ENCODE measurements at places on chromosomes 7 and 10. TPM values are rescaled to one million over a fixed set of nuclear protein-coding genes. Genes with fewer than 3 reads are reported as not detected.
A peak's percentile ranks its signal among the peaks of the same experiment; 100 is the strongest.

Gene AZGP1
- total RNA-seq: 0.24 TPM

GRCh38 chr7:102463841-102464576 lies 654 bp downstream of the ALKBH4 start:
- no peaks in the 10 kb centered on the region for H3K27me3 ChIP-seq
- H3K4me1 ChIP-seq: no peaks in the 10 kb centered on the region
- peaks cover 10% of the 10 kb centered on the region for H3K36me3 ChIP-seq
- H3K27ac ChIP-seq: no peak overlapping the region

DNA sequence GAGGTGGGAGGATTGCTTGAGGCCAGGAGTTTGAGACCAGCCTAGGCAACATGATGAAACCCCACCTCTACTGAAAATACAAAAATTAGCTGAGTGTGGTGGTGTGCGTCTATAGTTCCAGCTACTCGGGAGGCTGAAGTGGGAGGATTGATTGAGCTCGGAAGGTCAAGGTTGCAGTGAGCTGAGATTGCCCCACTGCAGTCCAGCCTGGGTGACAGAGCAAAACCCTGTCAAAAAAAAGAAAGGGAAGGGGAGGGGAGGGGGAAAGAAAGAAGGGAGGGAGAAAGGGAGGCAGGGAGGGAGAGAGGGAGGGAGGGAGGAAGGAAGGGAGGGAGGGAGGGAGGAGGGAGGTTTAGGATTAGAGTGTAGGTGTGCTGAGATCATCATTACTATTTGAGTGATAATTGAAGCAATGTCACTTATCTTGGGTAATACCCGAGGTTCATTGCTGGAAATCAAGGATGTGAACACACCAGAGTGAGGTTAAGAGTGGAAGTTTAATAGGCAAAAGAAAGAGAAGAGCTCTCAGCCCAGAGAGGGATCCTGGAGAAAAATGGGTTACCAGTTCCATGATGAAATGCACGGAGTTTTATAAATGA lies 27.6 kb downstream of the VCL start:
- H3K4me3 ChIP-seq: peak overlapping the region; percentile 41
- peaks cover 4% of the 10 kb centered on the region for H3K36me3 ChIP-seq
- H3K27me3 ChIP-seq: no peaks in the 10 kb centered on the region
- DNase-seq: no peak

- H3K4me1 ChIP-seq: no peaks in the 10 kb centered on the region
- peaks cover 100% of the 10 kb centered on the region for H3K27me3 ChIP-seq
- no peak overlapping the region for H3K27ac ChIP-seq
- no peaks in the 10 kb centered on the region for H3K36me3 ChIP-seq
These were observed 4.3 kb downstream of the TLX1 start for GRCh38 chr10:101135141-101136006.

DNA sequence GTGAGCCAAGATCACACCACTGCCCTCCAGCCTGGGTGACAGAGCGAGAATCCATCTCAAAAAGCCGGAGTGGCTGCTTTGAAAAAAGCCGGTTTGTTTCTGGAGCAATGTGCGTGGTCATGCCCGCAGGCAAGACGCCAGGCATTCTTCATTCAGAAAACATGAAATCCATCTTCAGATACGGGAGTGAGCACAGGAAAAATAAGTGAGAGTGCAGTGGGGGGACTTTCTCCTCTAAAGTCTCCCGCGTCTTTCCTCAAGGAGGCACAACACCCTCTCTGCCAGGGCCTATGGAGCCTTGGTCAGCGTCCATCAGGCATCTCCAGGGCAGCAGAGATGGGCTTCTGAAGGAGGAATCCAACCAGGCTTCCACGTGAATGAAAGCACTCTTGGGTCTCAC lies 62.3 kb upstream of the DGKI start:
- H3K27me3 ChIP-seq: no peaks in the 10 kb centered on the region
- H3K4me3 ChIP-seq: no peak overlapping the region
- H3K4me1 ChIP-seq: no peaks in the 10 kb centered on the region
- H3K27ac ChIP-seq: no peak overlapping the region
- H3K36me3 ChIP-seq: peaks cover 80% of the 10 kb centered on the region

DNA sequence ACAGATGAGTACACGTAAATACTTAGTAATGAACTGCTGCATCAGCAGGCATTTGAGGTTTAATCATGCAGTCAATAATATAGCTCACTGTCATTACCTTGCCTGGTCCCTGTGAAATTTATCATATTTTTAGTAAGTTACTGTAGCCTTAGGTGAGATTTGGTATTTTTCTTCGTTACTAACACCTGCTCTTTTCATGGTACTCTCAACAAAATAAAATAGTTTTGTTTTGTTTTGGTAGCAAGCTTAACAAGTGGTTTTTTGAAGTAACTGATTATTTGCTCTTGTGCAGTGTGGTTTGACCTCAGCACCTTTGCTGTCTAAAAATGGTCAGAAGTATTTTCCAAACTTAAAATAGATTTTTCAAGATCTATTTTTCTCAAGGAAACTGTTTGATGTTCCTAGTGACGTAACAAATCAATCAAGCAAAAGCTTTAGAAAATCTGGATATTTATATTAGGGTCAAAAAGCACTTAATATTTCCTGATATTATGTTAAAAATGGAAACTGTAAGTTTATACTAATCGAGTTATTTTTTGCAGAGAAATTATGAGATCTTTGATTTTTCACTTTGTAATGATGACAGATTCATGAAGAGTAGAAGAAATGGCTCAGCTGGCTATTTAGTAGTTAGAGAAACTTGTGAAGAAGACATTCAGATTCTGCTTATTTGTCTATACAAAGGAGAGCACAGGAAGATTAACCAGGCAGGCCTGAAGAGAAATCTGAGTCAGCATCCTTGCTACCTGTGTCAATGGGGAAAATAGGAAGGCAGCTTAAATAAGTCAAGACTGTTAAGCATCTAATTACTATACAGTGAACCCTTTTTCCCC lies 21.0 kb upstream of the RPA3 start:
- DNase-seq: no peak
- H3K27me3 ChIP-seq: no peaks in the 10 kb centered on the region
- H3K4me3 ChIP-seq: no peak overlapping the region
- H3K36me3 ChIP-seq: no peaks in the 10 kb centered on the region

GRCh38 chr7:17307558-17307957 lies 9.1 kb downstream of the AHR start:
- DNase-seq: no peak
- H3K36me3 ChIP-seq: no peaks in the 10 kb centered on the region

GRCh38 chr10:6227346-6227745 lies 24.6 kb downstream of the PFKFB3 start:
- H3K4me3 ChIP-seq: no peak overlapping the region
- DNase-seq: no peak
- H3K27me3 ChIP-seq: no peaks in the 10 kb centered on the region
- H3K4me1 ChIP-seq: no peaks in the 10 kb centered on the region

DNA sequence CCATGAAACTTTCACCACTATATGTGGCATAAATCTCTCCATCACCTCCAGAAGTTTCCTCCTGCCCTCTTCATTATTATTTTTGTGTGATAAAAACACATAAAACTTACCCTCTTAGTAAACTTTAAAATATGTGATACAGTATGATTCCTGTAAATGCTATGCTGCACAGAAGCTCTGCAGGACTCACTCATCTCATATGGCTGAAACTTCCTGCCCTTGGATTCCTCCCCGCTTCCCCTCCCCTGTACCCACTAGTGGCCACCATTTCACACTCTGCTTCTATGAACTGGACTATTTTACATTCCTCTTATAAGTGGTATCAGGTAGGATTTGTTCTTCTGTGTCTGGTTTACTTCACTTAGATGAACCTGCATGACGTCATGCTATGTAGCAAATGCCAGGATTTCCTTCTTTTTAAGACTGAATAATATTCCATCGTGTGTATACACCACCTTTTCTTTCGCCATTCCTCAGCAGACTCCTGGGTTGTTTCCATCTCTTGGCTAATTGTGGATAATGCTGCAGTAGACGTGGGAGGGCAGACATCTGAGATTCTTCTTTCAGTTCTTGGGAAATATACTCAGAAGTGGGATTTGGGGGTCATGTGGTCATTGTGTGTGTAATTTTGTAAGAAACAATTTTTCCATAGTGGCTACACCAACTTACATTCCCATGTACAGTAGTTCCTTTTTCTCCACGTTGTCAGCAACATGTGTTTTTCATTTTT lies 335.2 kb downstream of the SDK1 start:
- no peak for DNase-seq
- H3K27ac ChIP-seq: no peak overlapping the region
- no peaks in the 10 kb centered on the region for H3K27me3 ChIP-seq
- H3K4me3 ChIP-seq: no peak overlapping the region

DNA sequence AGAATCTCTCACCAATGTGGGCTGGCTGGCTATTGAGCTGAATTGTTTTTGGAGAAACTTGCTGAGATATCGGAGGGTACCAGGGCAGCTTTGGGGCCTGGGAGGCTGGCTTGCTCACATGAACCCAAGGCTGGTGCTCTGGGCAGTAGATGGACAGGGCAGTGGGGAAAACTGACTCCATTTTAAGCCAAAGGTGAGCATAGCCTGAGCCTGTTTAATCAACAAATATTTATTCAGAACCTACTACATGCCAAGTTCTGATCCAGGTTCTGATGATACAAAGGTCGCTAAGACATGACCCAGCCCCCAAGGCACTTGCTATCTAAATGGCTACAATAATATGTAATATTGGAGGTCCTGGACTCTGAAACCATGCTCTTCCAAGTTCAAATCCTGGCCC lies 86.6 kb downstream of the BUB3 start:
- H3K4me1 ChIP-seq: peaks cover 3% of the 10 kb centered on the region
- H3K27ac ChIP-seq: no peak overlapping the region
- DNase-seq: no peak
- no peaks in the 10 kb centered on the region for H3K27me3 ChIP-seq
- H3K36me3 ChIP-seq: no peaks in the 10 kb centered on the region
- no peak overlapping the region for H3K4me3 ChIP-seq

DNA sequence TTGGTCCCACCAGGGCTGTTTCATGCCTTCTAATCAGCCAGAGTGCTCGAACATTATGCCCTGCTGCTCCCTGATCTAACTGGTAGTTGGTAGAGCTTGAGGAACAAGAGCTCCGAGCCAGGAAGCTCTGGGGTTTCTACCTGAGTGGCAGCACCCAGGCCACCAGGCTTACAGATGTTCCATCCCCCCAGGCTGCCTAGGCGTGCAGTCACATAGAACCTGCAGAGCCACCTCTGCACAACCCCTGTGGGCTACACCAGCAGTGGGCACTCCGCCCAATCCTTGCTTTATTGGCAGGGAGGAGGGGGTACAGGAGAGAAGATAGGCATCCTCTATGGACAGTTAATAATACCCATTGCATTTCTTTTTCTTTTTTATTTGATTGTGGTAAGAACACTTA lies 21.8 kb downstream of the MAP3K8 start:
- H3K27ac ChIP-seq: no peak overlapping the region
- H3K36me3 ChIP-seq: peaks cover 12% of the 10 kb centered on the region
- no peaks in the 10 kb centered on the region for H3K27me3 ChIP-seq
- no peak overlapping the region for H3K4me3 ChIP-seq
- H3K4me1 ChIP-seq: peaks cover 7% of the 10 kb centered on the region

Gene MBL2
- not detected for total RNA-seq

DNA sequence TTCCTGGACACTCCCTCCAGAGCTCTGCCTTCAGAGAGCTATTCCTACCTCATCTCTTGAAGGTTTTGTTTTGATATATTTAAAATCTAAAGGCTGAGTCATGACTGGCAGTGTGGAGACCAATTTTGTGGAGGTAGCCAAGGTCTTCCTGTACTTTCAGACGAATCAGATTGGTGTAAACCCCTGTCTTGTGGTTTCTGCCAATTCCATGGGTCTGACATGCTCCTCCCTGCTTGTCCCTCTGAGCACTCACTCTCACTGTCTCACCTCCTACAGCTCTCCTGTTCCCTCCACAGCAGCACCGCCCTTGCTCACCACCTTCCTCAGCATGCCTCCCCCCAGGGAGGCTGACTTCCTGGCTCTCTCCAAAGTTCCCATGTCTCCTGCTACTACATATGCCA lies 179.8 kb downstream of the NPSR1 start:
- 0 out of 2 replicates have a peak, but pooled peaks cover under 1% of the 10 kb centered on the region for H3K36me3 ChIP-seq
- 0 out of 2 replicates have a peak, but pooled peaks cover 3% of the 10 kb centered on the region for H3K4me1 ChIP-seq
- H3K27ac ChIP-seq: no peak overlapping the region
- H3K4me3 ChIP-seq: no peak overlapping the region

GRCh38 chr7:28818996-28819395 lies 139.1 kb downstream of the TRIL start:
- H3K27ac ChIP-seq: no peak overlapping the region
- DNase-seq: no peak
- H3K4me1 ChIP-seq: no peaks in the 10 kb centered on the region

DNA sequence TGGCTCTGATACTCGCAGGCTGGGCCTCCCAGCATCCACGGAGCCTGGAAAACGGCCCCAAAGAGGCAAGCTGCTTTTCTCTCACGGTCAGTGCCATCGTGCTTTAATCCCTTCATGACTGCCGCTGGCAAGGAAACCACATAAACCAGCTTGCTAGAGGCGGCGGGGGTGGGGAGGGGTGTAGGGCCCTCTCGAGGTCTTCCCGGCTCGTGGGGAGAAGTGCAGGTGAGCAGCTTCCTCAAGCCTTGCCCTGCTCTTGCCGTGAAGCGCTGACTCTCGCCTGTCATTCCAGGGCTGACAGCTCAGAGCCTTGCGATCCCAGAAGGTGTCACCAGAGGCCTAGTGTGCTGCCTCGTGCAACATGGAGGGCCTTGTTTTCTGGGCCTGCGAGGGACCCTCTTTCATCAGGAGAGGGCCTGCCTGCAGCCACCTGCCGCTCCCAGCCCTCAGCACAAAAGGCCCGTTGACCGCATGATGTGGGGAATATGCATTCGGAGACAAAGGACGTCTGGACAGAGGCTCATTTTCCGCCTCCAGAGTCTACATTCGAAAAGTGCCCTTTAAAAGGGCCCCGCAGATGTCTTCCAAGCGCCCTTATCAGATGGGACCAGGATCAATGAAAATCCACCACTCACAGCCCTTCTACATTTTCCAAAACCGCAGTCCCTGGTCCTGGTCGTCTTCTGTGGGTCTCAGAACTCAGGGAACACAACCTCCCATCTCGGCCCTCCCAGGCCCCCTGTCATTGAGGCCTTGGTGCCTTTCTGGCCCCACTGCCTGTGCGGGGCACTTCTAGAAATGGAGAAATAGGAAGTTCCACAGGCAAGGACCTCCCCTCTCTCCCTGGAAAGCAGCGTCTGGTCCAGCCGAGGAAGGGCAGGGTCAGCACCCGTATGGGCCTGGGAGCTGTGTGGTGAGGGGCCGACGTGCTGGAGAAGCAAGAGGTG lies 58.7 kb downstream of the ZRANB1 start:
- H3K4me3 ChIP-seq: no peak overlapping the region
- H3K36me3 ChIP-seq: peaks cover 74% of the 10 kb centered on the region
- no peaks in the 10 kb centered on the region for H3K4me1 ChIP-seq

Gene TMEM270
- not detected for total RNA-seq

DNA sequence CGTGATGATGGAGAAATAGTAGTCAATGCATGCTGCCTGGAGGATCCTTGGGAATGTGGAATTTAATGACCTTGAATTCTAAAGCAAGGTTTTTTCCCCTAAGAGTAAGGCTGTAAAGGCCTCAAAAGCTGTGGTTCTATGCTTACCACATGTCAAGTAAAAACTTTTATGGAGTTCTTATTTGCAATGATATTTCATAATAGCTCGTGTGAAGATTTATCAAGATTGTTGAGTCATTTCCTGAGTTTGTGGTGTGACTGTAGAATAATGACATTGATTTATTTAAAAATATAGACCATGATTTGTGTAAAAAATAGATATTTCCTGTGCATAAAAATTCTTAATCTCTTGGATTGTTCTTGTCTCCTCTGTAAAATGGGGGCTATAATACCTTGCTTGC lies 67.5 kb upstream of the SORCS1 start:
- DNase-seq: no peak
- no peak overlapping the region for H3K27ac ChIP-seq
- H3K4me3 ChIP-seq: no peak overlapping the region

- peaks cover 16% of the 10 kb centered on the region for H3K36me3 ChIP-seq
- no peaks in the 10 kb centered on the region for H3K27me3 ChIP-seq
- H3K4me3 ChIP-seq: peak overlapping the region; percentile 92
These were observed 1.5 kb downstream of the LZTS2 start for GRCh38 chr10:101000915-101001658.

GRCh38 chr7:1965579-1966294 lies 267.0 kb downstream of the MAD1L1 start:
- no peaks in the 10 kb centered on the region for H3K4me1 ChIP-seq
- no peak overlapping the region for H3K4me3 ChIP-seq
- peaks cover 14% of the 10 kb centered on the region for H3K36me3 ChIP-seq
- H3K27ac ChIP-seq: no peak overlapping the region

Measured in H9 (cell line).